Sigmoid colon (tissue), 7 donors: ENCODE measurements at places on chromosomes 13 and 19. TPM values are rescaled to one million over a fixed set of nuclear protein-coding genes. Genes with fewer than 3 reads are reported as not detected.
A peak's percentile ranks its signal among the peaks of the same experiment; 100 is the strongest.

The LPAR6 gene
- 15.7 TPM for total RNA-seq

The IGFL1 gene
- not detected for total RNA-seq

The ZNF841 gene
- total RNA-seq = 26.6 TPM

The ZNF835 gene
- total RNA-seq = 9.1 TPM

The CEACAM7 gene
- total RNA-seq = 1.1 TPM

The FFAR1 gene
- total RNA-seq = not detected

The CYP2A6 gene
- not detected for total RNA-seq

The PSPN gene
- total RNA-seq = 0.66 TPM

The ATCAY gene
- total RNA-seq = 2.1 TPM

The BCAM gene
- total RNA-seq = 6.1 TPM

The TMEM255B gene
- 11.1 TPM for total RNA-seq

The SLC25A41 gene
- 1.1 TPM for total RNA-seq

The RFC3 gene
- total RNA-seq = 7.2 TPM

The LGALS4 gene
- total RNA-seq = 7.8 TPM

The SYNE4 gene
- 0.28 TPM for total RNA-seq

The NLRP11 gene
- not detected for total RNA-seq

- DNase-seq = no peak
Observed at GRCh38 chr19:2982561-2982960, 5.2 kb downstream of the TLE6 start.

DNA sequence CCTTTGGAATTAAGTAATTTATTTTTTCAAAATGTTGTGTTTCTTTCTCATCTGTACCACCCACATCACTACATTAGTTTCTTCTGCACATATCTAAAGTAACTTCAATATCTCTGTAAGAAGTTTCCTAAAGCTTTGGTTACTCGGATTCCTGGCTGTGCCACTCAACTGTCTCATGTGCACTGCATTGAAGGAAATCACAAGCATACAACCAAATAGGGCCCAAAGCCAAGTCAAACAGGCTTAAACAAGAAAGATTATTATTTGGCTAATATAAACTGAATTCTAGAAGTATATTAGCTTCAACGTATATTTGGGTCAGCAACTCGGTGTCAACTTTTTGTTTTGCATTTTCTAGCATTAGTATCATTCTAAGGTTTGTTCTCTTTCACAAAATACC lies 1647.6 kb upstream of the SPRY2 start:
- DNase-seq = no peak

DNA sequence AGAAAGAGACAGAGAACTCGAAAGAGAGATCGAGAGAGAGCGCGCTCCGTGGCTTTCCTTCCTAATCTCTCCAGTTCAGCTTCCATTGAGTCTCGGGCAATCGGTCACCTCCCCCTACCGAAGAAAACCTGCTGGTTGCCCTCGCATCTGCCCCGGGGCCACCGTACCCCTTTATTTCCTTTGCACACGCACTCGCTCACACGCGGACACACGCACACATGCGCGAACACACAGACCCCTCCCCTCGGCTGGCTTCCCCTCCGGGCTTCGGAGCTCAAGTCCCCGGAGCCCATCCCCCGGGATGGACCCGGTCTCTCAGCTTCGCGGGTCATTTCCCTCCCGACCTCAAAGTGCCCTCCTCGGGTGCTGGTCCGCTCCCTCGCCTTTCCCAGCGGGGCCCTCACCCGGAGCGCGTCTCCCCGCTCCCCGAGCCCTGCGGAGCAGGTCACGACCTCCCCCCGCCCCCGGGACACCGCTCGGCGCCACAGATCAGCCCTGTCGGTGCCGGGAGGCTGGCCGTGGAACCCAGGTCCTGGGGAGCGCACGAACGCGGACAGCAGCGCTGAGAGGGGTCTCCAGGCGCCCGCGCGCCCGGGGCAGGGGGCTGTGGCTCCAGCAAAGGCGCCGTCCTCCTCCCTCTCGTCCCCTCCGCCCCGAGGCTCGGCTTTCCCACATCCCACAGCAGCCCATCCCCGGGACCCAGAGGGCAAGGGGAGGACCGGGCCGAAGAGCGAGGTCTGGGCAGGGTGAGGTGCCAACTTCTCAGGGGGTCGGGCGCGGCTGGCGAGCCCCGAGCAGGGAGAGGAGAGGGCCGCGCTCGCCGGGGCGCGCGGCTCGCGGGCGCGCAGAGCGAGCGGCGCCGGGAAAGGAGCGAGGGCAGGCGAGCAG lies 1.8 kb downstream of the DACH1 start:
- peak; percentile 55 for DNase-seq

- DNase-seq = no peak
Observed at GRCh38 chr19:589693-590395, at the start of gene HCN2. TSS of gene HCN2 (plus strand) at chr19:589881. CDS start at chr19:589946, 65 bp downstream.

GRCh38 chr13:52903320-52903719 lies 54.9 kb upstream of the PCDH8 start:
- no peak for DNase-seq

- DNase-seq = peak; percentile 69
Observed at GRCh38 chr13:36736119-36736726, 62.4 kb downstream of the SERTM1 start.

DNA sequence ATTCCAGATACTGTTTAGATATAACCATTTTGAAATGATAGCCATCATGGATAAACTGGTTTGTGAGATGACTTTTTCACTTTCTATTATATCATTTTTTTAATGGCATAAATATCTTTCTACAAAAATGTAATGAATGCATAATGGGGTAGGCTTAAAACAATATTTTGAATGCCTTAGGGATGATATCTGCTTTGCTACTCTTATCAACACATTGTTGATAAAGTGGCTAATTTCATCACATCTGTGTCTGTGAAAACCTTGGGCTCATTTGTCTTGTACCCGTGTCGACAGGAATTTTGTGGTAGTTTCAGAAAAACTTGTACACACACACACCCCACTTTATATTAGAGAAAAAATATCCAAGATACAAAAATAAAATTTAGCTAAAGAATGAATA lies 44.1 kb downstream of the SLITRK6 start:
- DNase-seq = no peak

- DNase-seq = no peak
Observed at GRCh38 chr13:28451482-28452217, 43.3 kb downstream of the FLT1 start.

DNA sequence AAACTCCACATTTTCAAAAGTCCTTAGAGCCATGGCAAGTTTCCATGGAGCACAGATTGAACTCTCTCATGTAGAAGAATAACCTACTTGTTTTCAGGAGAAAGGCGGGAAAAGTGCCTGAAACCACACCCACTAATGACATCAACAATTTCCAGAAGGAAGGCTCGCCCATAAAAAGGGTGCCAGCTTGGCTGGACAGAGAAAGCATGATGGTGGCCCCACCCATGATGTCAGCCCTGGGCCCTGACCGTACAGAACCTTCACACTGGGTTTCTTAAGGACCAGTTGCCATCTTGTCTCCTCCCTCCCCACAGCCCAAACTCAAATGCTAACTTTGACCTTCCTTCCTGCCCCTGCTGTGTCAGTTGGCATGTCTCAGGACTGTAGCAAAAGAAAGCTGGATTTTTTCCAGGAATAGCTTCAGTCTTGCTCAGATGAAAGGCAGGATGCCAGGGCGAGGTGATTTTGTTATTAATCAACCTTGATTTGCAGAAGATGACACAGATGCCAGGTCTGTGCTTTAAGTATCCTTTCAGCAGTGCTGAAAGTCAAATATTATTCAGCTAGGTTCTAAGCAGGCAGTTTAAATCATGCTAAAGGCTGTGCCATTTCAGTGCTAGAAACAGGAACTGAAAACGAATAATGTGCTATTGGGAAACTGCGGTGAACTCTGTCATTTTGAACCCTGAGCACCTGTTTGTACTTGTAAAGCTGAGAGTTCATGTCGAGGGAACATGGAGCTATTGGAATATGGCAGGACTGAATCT lies 89.5 kb upstream of the RFC3 start:
- peak; percentile 65 for DNase-seq

GRCh38 chr19:31100981-31101380 lies 248.3 kb downstream of the TSHZ3 start:
- no peak for DNase-seq

DNA sequence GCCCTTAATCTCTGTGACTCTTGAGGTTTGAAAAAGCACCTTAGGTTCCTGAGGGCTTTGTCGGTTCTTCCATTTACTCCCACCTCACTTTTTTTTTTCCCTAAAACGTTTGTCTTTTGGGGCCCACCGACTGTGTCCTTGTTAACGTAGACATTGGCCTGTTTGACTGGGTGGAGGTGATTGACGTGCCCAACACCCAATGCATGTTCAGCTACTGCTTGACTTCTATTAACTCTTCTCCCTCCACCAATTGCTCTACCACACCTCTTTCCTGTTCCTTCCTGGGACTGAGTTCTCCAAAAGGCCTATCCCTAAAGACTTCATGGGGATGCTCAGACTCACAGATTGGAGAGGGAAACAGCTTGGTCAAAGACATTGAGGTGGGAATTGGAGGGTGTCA lies 17.3 kb downstream of the CKM start:
- no peak for DNase-seq

DNA sequence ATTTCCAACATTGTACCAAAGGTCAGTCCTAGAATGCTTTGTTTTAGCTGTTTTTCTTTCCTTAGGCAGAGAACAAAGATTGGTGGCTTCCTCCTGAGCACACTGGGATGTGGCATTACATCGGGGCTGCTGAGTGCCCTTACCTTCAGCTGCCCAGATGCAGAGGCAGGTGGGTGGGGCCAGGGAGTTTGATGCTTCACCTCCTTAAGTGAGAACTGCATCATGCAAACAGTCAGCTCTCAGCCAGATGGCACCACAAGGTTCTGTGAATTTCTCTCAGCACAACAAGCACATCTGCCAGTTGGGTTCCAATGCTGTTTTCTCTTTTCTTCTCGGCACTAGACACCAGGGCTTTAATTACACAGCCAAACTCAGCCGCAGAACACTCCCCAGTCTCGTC lies 87.4 kb upstream of the UBL3 start:
- DNase-seq = no peak

GRCh38 chr19:35329323-35329722 lies 336 bp downstream of the CD22 start:
- DNase-seq = no peak

- no peak for DNase-seq
Observed at GRCh38 chr13:59774491-59774971, 389.2 kb downstream of the DIAPH3 start.

- no peak for DNase-seq
Observed at GRCh38 chr13:45337803-45338202, 3.2 kb downstream of the TPT1 start.

- DNase-seq = no peak
Observed at GRCh38 chr13:36549126-36549702, 116.9 kb downstream of the CCNA1 start.

GRCh38 chr19:2236064-2236313 lies 140 bp downstream of the PLEKHJ1 start:
- DNase-seq = no peak

GRCh38 chr13:109212650-109213049 lies 573.7 kb downstream of the IRS2 start:
- DNase-seq = no peak

GRCh38 chr13:28505543-28506135 lies 10.7 kb upstream of the FLT1 start:
- no peak for DNase-seq

DNA sequence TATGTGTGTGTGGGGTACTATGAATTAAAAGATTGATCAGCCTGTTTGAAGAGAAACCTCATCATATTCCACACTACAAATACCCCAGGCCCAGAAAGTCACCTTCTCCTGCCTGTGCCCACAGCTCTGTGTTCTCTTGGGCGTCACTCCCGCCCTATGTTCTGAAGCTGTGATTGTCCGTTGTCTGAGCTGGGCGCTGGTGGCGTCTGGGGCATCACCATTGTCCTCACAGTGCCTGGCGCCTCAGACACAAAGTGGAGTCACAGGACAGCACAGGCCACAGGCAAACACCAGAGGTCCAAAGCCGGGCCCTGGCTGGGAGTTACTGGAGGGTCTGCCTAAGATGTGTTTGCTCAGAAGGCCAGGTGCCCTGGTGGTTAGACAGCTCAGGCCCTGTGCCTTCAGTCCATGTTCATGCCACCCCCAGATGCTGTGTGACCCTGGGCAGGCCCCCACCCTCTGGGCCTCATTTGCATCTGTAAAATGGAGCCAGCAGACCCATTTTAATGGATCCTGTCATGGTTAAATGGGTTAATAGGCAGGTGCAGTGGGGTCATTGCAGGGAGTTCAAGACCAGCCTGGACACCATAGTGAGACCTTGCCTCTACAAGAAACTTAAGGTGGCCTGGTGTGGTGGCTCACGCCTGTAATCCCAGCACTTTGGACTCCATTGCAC lies 34.5 kb downstream of the DNM2 start:
- DNase-seq = no peak

GRCh38 chr19:2412449-2412848 lies 14.9 kb downstream of the TIMM13 start:
- no peak for DNase-seq

DNA sequence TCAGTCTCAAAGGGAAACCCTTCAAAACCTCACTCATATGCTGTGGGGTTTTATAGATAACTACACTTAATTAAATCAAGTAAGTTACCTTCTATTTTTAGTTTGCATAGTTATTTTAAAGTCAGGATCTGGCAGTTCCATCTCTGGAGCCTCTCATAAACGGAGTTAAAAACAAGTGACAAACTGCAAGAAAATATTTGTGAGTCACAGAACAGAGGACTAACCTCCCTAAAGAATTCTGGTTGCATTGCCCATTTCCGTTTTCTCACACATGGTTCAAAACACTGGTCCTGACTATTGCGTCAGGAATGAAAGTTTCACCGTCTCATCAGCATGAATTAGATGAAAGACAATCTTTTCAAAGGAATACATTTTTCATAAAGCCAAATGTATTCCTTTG lies 10.6 kb downstream of the RXFP2 start:
- DNase-seq = no peak

DNA sequence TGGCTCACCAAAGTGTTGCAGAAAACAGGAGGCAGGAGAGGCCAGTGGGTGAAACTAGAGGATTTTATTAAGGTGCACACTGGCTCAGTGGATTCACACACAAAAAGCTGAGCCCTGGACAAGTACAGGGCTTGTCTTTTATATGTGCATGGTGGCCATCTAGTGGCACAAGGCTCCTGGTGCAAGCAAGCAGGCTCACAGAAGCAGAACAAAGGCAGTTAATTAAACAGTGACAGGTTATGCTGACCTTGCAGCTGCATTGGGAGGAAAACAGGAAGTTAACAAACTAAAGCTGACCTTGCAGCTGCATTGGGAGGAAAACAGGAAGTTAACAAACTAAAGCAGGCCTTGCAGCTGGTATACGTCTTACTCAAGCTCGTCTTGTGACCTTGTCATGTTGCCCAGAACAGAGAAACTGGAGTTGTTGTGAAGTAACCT lies 65.3 kb upstream of the ZNF681 start:
- no peak for DNase-seq

- no peak for DNase-seq
Observed at GRCh38 chr13:72728290-72728605, 525 bp downstream of the BORA start.

DNA sequence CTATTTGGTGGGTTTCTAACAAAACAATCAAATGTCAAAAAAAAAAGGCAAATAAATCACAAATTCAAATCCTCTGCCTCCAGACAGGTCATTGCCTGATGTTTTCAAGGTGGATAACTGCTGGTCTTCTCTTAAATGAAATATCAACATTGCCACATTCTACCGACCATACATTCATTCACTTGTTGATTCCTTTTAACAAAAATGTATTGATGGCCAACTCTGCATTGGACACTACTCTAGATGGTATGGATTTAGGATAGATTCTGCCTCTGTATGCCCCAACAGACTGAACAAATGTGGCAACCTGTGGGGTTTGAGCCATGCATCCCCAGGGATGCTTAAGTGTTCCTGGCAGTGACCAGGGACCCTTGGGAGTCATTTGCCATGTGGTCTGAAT lies 87.6 kb upstream of the STK24 start:
- DNase-seq = no peak
